NCI-H1436 treated with DMSO at 0.1 percent for 48 hours (cell line): ENCODE measurements at places on chromosomes 3 and 15.

DNA sequence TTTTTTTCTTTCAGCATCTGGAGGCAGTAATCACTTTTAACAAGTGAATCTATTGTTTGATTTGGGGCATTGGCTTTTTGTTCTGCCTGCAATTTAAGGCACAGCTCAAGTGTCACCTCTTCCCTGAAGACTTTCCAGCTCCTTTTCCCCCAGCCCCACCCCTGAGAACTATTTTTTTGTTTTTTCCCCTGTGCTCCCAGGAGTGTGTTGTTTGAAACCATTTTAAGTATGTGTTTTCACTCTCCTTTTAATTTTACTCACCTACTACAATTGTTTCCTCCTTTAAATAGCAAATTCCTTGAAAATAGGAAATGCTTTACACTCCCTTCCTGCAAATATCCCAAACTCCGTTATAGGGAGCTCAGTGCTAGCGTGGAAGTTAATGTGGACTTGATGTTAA is 286.7 kb upstream of the PROK2 start:
- no peak for DNase-seq

- no peak for DNase-seq
Observed at GRCh38 chr3:185866555-185866954, 41.7 kb upstream of the IGF2BP2 start.

DNA sequence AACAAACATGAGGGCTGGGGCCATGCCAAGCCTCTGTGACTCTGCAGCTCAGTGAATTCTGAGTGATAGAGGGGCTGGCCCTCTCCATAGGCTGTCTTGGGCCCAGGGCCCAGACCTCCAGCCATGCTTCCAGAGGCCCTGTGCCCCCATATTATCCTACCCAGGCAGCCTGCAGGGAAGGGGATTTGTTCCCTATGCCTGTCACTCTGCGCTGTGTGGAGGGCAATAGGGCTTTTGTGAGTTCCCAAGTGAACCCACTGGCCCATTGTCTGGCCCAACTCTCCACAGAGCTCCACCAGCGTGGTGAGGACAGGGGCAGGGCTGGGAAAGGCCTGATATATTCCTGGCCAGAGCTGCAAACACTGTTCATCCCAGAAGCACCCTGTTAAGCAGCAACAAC is 113.2 kb downstream of the EPHB1 start:
- no peak for DNase-seq

GRCh38 chr3:69214241-69214640 is 91.8 kb upstream of the LMOD3 start:
- no peak for DNase-seq

- no peak for DNase-seq
Observed at GRCh38 chr3:111592936-111593335, 2.2 kb downstream of the ZBED2 start.

DNA sequence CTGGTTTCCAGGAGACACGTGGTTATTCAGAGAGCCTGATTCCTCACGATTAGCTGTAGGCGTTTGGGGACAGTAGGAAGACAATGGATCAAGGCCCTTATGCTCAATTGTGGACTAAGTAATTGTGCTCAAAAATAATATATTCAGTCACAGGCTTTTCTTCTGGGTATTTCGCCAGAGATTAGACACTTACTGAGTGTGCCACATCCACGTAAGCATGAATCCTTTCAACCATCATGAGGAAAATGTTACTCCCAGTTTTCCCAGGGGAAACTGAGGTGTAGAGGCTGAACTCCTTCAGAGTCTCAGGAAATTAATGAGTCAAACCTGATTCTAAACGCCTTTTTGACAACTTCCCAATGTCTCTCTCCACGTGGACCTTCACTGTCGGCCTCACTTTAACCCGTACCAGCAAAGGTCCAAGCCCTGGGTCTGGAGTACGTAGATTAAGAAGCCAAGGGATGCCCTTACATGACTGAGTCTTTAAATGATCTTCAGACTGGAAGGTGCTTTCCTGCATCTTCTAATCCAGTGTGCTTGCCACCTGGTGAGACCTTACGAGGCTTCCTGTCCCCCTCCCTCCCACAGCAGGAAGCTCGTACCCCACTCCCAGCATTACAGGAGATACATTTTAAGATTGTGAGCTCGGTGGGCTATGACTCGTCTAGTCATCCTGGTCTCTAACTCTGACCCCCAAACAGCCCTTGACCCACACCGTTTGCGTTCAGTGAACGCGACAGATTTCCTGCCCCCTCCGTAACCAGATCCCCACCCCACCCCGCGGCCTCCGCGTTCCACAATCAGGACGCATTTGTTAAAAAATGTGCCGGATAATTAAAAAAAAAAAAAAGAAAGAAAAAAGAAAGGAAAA is 1.7 kb downstream of the PKM start:
- DNase-seq = no peak

GRCh38 chr3:46094506-46094905 is 67.2 kb upstream of the XCR1 start:
- DNase-seq = no peak

- DNase-seq = no peak
Observed at GRCh38 chr3:29072611-29073010, 208.3 kb upstream of the RBMS3 start.
